Aorta (tissue), 5 donors: ENCODE measurements at places on chromosomes 4 and X.

DNA sequence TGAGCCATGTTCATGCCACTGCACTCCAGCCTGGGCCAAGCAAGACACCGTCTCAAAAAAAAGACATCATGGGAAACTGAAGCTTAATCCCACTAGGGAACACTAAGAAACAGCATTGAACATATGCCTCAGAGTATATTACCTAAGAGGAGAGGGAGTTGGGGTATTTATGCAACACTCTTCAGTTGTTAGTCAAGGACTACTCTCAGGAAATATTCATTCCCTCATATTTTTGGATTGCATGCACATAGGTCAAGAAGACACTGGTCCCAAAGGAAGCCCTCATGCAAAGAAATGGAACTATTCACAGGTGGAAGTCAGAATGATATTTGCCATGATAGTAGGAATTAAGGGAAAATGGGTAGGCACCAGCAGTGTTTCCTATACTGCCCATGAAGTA is 22.8 kb upstream of the PAPSS1 start:
- no peak for DNase-seq
- no peaks in the 10 kb centered on the region for H3K27me3 ChIP-seq
- H3K4me1 ChIP-seq: no peaks in the 10 kb centered on the region
- no peak overlapping the region for H3K4me3 ChIP-seq
- no peak overlapping the region for H3K27ac ChIP-seq
- H3K36me3 ChIP-seq: no peaks in the 10 kb centered on the region

GRCh38 chrX:48631376-48632090 is 34.2 kb downstream of the WDR13 start:
- no peaks in the 10 kb centered on the region for H3K27me3 ChIP-seq
- no peaks in the 10 kb centered on the region for H3K36me3 ChIP-seq
- H3K4me3 ChIP-seq: no peak overlapping the region
- H3K4me1 ChIP-seq: no peaks in the 10 kb centered on the region

DNA sequence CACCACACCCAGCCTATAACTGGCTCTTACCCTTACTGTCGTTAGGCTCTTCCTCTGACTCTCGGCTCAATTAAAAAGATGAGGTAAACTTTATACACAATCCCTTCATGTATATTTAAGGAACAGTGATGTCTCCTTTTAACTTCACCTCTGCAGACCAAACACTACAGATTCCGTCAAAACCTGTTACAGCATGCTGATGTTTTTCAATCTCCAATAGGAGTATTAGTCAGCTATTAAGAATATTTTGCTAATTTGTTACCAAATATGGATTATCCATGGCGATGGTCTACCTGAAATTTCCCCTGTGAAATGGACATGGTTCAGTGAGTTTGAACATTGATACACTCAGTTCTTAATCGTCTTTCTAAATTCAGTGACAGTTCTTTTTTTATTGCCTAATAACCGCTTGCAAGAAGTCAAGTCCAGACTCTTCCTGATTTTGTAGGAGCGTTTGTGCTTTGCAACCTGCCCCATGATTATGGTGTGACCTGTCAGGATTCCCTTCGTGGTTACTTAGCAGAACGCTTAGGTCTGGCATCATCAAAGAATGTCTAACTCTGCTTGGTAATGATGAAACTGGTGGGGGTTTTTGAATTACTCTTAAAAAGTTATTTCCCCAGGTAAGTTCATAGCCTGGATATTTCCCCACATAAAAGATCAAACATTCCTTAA is 72.2 kb upstream of the STOX2 start:
- no peak for DNase-seq
- H3K27ac ChIP-seq: no peak overlapping the region
- H3K4me1 ChIP-seq: no peaks in the 10 kb centered on the region

DNA sequence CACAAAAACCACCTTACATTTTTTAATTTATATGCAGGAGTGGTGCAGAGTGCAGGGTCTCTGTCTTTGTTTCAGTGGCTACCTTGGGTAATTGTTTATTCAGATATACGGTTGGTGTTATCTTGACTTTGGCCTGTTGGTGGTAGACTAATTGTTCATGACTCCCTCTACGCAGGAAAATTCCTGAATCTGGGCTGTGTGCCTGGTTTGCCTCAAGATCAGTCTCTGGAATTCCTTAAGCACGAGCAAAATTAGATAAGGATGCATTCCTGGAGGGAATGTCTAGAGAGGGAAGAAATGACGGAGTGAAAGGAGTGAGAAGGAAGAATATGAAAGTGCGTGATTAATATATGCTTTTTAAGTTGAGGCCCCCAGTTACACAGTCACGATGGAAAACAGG is 576.9 kb upstream of the PCDH10 start:
- H3K36me3 ChIP-seq: no peaks in the 10 kb centered on the region
- H3K4me3 ChIP-seq: no peak overlapping the region
- H3K27me3 ChIP-seq: no peaks in the 10 kb centered on the region
- no peak for DNase-seq

GRCh38 chr4:157591245-157591644 is 370.7 kb downstream of the GRIA2 start:
- no peak overlapping the region for H3K27ac ChIP-seq
- no peak overlapping the region for H3K4me3 ChIP-seq
- H3K36me3 ChIP-seq: no peaks in the 10 kb centered on the region
- DNase-seq: no peak
- no peaks in the 10 kb centered on the region for H3K4me1 ChIP-seq

DNA sequence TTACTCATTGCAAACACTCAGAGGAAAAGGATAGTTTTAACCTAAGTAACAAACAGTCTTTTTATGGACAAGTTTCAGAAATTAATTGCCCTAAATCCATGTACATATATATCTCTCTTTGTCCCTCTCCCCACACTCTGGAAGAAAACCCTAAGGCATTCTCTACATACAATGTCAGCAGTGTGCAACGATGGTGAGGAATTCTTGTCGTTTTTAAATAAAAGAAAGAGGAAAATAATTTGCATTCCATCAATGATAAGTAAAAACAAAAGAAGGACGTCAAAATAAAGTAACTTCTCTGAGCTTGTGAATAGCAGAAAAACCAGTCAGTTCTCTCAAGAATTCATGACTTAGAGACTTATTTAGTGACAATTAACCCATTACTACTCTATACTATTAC is 550.5 kb upstream of the DIPK2B start:
- H3K36me3 ChIP-seq: no peaks in the 10 kb centered on the region
- DNase-seq: no peak
- H3K4me3 ChIP-seq: no peak overlapping the region
- H3K27ac ChIP-seq: no peak overlapping the region
- H3K4me1 ChIP-seq: no peaks in the 10 kb centered on the region

GRCh38 chr4:5511791-5512190 is 196.6 kb downstream of the EVC2 start:
- no peak overlapping the region for H3K27ac ChIP-seq
- H3K36me3 ChIP-seq: no peaks in the 10 kb centered on the region
- H3K27me3 ChIP-seq: no peaks in the 10 kb centered on the region
- DNase-seq: no peak
